ENCODE measurements at places on chromosomes 7 and 10.
A peak's percentile ranks its signal among the peaks of the same experiment; 100 is the strongest.

DNA sequence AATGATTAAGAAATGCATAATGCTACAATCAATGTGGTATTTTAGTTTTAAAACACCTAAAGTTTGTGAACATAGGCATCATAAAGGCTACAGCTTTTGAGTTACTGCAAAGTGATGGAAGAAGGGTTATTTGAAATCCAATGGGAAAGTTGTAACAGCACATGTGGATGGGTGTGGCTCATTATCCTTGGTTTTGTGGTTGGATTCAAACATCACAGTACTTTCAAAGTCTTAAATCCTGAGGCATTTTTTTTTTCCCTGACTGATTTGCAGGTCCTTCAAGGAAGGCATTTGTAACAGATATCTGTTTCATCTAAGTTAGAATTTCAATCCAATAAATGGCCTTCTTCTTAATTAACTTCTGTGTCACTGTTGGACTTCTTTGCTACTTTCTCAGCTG, 9.8 kb upstream of the SHTN1 start:
- DNase-seq: no peak

DNA sequence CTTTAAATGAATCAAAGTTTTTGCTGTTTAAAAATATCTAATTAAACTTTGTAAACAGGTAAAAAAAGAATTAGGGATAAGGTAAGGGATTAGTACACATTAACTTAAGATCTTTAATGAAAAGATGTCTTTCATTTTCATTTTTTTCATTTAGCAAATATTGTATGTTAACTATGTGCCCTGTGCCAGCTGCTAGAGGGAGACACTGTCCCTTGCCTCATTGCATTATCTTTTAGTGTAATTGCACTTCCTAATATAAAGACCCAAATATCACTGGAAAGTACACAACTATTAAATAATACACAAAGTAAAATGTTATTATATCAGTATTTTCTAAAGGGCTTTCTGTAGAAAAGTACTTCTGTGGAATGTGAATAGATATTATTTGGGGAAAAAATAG, 102.7 kb downstream of the GPR37 start:
- DNase-seq: no peak

GRCh38 chr10:13453896-13454295, 74.9 kb downstream of the BEND7 start:
- DNase-seq: no peak

GRCh38 chr10:11331726-11332125, 279.7 kb downstream of the USP6NL start:
- no peak for DNase-seq

DNA sequence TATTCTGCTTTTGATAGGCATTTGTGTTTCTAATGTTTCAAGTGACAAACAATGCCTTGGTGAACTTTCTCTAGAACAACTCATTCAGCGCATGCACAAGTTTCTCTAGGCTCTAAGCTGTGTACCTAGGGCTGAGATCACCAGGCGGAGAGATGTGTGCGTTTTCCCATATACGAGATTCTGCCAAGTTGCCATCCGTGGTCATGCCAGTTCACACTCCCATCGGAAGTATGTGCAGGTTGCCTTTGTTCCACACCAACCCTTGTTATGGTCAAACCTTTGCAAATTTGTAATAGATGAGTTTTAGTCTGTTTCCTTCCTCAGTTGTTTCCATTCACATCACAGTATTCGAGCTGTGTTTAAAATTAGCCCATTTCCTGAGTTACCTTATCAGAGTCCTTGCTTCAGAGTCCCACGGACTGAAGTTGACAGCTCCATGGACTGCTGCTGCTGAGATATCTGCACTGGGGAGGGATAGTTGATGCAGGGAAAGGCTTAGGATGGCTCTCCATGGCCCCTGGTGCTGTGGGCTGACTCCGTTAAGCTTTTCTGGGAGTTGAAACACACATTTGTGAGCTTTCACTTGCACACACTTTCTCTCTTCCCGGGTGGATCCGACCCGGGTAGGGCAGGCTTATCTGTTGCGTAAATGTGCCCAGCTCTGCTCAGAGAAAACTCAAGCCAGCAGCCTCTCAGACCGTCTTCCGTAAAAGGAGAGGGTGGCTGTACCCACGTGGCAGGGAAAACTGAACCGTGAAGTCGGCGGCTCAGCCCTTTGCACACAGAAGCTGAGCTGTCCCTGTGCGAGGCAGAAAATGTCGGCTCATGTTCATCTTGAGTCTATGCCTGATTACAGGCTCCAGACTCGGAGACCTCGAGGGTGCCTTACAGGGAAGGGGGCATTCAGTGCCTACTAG, 49.4 kb downstream of the HK1 start:
- DNase-seq: no peak

- no peak for DNase-seq
Measured at GRCh38 chr7:157656195-157656769, 319.5 kb downstream of the DNAJB6 start.

DNA sequence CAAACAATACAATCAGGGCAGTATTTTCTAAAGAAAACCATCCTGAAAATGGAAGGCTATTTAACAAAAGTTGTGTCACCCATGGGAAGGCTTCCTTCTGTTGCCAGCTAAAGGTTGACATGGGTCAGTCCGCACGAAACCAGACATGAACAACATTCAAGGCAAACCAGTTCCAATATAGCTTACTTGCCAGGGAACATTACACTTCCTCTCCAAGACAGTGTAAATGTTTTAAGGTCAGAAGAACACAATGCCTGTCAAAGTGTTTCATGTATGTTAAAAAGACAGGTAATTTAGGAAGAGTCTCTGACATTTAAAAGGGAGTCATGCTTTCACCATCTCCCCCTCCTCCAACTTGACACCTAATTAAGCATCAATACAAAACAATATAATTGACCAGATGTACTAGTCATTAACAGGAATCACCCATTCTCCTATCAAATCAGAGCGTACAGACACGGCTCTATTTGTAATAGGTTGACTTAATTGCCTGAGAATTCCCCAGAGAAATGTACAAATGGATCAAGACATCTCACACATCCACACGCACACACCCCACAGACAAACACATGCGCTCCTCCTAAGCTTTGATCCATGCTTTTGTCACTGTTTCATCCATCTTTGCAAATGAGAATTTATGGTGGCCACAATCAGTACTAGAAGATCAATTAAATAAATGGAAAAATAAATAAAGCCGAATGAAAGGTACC, 69.5 kb downstream of the CACNA2D1 start:
- no peak for DNase-seq

DNA sequence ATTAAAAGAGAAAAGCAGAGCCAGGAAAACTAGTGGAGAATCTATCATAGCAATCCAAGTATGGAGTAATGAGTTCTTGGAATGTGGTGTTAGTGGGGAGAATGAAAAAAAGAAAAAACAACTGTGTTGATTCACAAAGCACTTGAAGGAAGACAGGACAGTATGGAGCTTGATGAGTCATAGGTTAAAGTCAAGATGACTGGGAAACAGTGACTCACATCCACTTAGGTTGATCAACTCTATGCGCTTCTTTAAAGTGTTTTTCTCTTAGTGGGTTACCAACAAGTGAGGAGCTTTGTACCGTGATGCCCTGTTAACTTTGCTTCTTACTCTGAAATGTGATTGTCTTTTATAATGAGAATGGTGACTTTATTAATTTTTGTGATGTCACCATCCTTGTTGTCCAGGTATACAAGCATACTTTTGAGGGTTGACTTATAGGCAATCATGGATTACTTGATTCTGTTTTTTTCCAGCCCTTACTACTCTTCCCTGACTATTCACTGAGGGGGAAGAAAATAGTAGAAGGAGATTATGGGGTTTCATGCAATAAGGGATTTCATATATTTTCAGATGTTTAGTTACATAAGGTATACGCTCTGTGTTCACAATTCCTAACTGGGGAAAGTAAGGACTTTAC, 32.1 kb upstream of the MDFIC start:
- DNase-seq: peak; percentile 95

DNA sequence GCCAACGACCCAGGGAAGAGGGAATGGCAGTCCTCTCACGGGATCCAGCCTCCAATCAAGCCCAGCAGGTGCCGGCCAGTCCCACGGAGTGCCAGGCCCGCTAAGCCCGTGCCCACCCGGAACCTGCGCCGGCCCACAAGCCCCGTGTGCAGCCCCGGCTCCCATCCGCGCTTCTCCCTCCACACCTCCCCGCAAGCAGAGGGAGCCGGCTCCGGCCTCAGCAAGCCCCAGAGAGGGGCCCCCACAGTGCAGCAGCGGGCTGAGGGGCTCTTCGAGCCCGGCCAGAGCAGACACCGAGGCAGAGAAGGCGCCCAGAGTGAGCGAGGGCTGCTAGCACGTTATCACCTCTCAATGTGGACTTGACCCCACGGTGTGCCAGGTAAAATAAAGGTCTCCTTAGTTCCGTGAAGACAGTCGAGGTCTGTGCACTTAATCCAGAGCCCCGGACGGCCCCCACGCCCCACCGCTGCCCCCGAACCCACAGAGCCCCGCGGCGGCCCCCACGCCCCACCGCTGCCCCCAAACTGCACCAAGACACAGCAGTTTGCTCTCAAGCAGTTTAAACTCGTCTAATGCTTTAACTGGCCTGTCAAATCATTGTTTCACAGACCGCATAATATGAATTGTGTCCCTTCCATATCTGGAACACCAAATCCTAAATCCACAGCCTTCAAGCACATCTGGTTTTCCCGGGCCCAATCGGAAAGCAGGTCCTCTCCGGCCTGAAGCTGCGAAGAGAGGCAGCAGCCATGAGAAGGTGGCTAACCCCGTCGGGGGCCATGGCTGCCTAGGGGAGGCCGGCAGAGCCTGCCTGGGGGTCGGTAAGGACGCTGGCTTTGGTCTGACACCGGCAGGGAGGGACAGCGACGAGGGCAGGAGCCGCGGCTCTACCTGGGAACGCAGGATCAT, 307.8 kb downstream of the PTPRN2 start:
- DNase-seq: no peak

GRCh38 chr7:41416208-41416595, 286.7 kb downstream of the INHBA start:
- peak; percentile 52 for DNase-seq

DNA sequence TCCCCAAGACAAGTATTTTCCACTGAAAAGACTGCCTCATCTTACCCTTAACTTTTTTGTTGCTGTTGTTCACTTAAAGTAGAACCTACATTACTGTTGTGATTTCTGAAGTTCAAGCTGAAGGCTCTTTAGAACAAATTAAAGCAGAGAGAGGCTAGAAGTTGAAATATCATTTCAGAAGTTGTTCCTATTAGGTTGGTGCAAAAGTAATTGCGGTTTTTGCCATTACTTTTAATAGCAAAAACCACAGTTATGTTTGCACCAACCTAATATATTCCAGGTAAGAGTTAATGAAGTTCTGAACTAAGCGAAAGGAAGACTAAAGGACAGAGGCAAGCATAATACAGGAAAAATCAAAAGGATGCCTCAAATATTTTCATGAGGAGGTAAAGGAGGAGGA, 153.7 kb downstream of the CACNA2D1 start:
- DNase-seq: no peak

DNA sequence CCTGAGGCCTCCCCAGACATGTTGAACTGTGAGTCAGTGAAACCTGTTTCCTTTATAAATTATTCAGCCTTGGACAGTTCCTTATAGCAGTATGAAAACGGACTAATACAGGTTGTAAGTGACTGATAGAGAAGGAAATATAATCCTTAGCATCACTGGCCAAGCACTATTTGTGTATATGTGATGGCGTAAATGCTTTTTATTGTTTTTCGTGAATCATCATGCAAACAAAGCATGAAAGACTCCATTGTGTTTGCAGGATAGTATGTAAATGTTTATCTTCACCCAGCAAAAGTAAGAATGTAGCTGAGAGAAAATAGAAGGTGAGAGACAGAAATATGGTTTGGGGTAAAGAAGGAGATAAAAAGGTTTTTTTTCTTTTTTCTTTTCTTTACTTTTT, 92.5 kb upstream of the LRGUK start:
- DNase-seq: no peak

GRCh38 chr10:57897611-57898010, 370.1 kb downstream of the IPMK start:
- DNase-seq: no peak
